8988T (cell line): ENCODE measurements at places on chromosomes 11 and 22.

GRCh38 chr11:69044111-69045013, 4.4 kb upstream of the TPCN2 start:
- peak; percentile 83 for DNase-seq

DNA sequence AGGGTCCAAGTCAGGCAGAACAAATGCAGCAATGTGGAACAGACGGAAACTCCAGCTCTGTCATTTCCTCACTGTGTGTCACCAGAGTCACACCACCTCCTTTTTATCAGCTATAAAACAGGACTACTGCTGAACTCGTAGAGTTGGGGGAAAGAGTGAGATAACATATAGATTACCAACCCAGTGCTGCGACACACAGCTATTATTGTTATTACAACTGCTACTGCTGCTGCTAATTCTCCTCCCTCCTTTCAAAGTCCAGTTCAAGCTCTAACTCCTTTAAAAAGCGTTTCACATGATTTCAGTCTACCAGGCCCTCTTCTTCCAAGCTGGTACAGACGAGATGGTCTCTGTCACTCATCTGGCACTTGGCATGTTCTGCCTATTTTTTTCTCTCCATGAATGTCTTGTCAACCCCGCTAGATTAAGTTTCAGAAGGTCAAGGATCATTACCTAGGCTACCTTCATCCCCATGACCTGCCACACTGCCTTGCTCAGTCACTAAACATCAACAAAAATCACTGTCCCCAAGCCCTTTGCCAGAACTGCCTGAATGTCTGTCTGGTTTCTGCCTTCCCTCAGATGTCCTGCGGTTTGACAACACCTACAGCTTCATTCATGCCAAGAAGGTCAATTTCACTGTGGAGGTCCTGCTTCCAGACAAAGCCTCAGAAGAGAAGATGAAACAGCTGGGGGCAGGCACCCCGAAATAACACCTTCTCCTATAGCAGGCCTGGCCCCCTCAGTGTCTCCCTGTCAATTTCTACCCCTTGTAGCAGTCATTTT, 3.7 kb upstream of the MTFP1 start:
- DNase-seq, result no peak

DNA sequence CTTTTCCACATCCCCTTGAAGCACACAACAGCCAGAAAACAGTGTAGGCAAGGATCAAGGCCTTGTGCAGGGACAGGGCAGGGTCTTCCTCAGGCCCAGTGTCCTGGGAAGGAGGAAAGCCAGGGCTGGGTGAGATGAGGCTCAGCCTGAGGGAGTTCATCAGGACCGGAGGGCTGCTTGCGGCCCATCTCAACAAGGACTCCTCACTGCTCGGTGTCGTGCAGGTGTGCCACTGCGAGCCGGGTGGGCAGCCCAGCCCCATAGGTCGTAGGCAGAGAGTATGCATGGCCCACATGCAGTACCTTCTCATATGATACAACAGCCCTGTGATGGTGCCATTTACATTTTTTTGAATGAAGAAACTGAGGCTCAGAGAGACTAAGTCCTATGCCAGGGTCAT, 12.9 kb downstream of the SHISA8 start:
- no peak for DNase-seq

GRCh38 chr11:43360361-43361032, 1.8 kb downstream of the TTC17 start:
- no peak for DNase-seq

GRCh38 chr11:110903378-110903777, 191.1 kb upstream of the ARHGAP20 start:
- DNase-seq, result no peak
